ENCODE measurements at places on chromosomes 13 and 19. TPM values are rescaled to one million over a fixed set of nuclear protein-coding genes. Genes with fewer than 3 reads are reported as not detected.

Gene SLC7A10
- total RNA-seq = not detected

Gene TRMT1
- 120 TPM for total RNA-seq

DNA sequence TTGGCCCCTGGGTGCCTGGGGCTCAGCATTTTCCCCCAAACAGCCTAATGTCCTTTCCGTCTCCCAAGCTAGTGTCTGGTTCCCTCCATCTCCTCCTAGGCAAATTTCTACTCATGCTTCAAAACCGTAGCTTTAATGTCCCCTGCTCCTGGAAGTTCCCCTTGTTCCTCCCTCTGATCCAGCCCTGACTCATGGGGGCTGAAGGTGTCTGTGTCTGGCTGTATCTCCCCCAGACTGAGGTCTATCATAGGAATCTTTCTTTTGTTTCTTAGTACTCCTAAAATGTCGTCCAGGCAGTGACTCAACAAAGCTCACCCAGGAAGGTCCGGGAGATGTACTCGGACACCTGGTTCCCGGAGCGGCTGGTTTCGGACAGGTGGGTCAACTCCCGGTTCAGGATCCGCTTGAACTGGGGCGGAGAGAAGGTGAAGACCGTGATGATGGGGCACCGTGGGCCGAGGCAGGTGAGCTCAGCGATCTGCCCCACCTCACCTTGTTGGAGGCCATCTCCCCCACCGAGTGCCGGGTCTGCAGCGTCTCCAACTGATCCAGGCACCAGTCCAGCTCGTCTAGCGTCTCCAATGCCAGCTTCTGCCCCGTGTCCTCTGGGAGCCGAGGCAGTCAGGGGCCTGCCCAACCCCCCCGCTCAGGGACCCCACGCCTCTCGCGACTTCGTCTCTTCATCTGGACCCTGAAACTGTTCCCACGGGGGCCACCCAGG, 6.2 kb downstream of the PDE4C start:
- DNase-seq = no peak

DNA sequence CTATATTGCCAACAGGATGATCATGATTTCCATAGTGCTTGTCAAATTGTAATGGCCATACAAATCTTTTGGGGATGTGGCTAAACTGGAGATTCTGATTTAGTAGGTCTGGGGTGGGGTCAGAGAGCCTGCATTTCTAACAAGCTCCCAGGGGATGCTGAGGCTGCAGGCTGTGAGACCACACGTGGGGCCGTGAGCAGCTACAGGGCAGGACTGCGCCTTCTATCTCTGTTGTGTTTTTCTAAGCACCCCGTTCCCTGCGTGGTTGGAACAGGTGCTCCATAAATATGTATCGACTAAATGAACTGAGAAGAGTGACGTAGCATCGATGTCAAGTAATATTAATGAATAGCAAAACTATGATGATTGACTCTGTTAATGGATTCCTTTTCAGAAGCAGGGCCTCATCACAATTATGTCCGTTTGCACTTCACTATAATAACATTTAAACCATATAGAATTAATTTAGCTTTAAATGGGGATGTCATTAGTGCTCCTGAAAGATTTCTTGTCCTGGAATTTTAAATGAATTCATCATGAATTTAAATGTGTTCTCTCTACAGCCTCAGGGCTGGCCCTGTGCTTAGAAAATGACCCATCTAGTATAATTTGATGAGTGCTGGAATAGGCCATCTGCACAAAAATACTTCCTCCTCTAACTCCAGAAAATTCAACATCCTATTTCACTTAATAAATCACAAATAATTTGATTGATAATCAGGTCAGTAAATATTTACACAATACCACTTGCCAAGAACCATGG, 51.7 kb upstream of the SIAH3 start:
- DNase-seq = no peak

- no peak for DNase-seq
These were observed 1219.5 kb upstream of the PCDH20 start for GRCh38 chr13:62635161-62635560.

- DNase-seq = no peak
These were observed 524.4 kb upstream of the SPRY2 start for GRCh38 chr13:80865329-80865728.

- no peak for DNase-seq
These were observed 129.9 kb downstream of the GGACT start for GRCh38 chr13:100458673-100459072.
